ENCODE measurements at places on chromosomes 12 and 14. TPM values are rescaled to one million over a fixed set of nuclear protein-coding genes. Genes with fewer than 3 reads are reported as not detected.

DNA sequence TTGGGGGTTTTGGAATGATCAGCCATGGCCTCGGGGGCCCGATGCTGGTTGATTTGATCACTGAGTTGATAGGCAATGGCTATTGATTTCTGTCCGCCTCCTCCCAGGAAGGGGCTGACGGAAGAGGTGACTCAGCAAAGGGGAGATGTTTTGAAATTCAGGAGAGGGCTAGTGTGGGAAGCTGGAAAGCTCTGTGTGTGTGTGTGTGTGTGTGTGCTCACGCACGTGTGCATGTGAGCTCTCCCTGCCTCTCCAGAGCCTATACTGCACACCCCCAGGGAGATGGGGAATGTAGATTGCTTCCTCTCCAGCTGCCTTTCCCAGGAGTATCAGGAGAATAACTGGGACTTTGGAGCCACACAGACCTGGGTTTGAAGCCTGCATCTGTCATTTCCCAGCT, 184.9 kb upstream of the MYL2 start:
- no peak for DNase-seq

Gene EPYC
- not detected for total RNA-seq

DNA sequence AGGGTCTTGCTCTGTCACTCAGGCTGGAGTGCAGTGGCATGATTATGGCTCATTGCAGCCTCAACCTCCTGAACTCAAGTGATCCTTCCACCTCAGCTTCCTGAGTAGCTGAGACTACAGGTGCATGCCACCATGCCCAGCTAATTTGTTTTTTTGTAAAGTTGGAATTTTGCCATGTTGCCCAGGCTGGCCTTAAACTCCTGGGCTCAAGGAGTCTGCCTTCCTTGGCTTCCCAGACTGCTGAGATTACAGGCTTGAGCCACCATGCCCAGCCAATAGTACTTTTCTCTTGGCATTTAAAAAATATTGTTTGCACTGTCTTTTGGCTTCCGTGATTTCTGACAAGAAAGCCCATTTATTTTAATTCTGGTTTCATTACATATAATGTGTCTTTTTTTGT, 61.3 kb downstream of the DIP2B start:
- no peak for DNase-seq

GRCh38 chr12:124363353-124363965, 68.6 kb downstream of the RFLNA start:
- DNase-seq, result no peak

DNA sequence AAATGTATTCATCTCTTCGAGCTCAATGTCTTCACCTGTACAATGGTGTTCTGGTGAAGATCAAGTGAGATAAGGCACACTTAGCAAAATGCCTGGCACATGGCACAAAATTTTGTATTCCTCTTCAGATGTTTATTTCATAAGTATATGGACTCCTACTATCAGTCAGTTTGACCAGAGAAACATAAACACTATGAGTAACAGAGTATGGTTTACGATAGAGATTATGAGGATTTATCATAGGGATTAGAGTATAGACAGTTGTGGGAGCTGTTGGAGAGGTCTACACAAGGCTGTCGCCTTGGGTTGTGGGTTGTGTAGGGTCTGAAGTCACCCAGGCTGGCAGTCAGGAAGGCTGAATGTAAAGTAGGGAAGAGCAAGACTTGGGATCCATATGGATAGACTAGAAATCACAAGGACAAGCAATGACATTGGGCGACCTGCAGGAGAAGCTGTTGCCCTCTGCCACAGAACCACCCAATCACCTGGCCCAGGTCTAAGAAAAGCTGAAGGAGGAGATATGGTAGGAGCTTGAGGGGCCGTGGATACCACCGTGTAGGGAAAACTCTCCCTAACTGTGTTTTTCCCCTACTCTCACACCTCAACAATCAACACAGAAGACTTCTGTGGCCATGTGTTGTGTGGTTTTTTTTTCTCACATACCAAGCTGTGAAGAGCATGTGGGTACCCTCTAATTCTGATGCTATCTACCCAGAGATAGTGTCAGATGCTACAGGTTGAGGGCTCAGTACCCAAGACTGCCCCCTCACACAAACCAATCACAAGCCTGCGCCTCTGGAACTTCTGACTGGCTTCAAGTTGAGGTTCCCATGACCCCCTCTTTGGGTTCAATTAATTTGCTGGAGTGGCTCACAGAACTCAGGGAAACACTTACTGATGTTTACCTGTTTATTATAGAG, 27.2 kb upstream of the RESF1 start:
- no peak for DNase-seq

DNA sequence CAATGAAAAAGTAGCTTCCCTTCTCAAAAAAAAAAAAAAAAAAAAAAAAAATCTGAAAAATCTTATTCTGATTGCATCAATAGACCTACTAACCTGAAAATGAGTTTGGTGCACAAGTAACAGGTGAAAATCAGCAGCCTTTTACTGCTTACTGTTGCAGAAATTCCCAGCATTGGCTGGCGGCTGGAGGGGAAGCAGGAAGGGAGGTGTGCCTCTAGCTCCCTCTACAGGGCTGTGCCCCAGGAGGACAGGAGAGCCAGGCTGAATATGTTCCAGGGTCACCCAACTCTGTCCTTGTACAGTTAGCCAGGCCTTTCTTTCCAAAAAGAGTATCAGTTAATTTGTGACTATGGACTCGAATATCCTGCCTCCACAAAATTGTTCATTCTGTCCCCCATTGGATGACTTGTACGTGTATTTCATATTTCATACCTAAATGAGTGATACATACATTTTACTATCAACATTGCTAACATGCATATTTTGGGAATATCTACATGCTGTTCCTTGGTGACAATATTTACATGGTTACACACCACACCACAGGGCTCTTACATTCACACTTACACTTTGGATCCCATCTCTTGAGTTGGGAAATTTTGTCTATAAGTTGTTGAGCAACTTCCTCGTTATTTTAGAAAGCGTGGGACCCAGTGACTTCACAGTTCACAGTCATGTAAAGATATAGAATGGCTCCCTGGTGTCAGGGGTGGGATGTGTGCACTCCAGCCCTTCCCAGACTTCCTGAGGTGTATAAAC, 124.8 kb downstream of the SAMD4A start:
- peak; percentile 82 for DNase-seq

Gene ATG101
- 63.0 TPM for total RNA-seq

DNA sequence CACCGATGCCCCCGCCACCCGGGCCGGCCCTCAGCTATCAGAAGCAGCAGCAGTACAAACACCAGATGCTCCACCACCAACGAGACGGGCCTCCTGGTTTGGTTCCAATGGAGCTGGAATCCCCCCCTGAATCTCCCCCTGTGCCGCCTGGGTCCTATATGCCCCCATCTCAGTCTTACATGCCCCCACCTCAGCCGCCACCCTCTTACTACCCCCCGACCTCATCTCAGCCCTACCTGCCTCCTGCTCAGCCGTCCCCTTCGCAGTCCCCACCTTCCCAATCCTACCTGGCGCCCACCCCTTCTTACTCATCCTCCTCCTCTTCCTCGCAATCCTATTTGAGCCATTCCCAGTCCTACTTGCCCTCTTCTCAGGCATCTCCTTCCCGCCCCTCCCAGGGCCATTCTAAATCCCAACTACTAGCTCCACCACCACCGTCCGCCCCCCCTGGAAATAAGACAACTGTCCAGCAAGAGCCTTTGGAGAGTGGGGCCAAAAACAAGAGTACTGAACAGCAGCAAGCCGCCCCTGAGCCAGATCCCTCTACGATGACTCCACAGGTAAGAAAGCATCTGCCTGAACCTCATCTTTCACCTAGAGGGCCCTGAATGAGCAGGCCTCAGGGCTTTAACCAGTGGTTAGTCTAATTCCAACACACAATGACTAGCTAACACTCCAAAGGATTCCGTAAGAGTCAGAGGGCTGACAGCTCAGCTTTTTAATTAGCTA, 851 bp downstream of the YLPM1 start:
- DNase-seq, result peak; percentile 63

- DNase-seq, result no peak
Observed at GRCh38 chr12:2640281-2640680, 154.5 kb upstream of the FKBP4 start.

DNA sequence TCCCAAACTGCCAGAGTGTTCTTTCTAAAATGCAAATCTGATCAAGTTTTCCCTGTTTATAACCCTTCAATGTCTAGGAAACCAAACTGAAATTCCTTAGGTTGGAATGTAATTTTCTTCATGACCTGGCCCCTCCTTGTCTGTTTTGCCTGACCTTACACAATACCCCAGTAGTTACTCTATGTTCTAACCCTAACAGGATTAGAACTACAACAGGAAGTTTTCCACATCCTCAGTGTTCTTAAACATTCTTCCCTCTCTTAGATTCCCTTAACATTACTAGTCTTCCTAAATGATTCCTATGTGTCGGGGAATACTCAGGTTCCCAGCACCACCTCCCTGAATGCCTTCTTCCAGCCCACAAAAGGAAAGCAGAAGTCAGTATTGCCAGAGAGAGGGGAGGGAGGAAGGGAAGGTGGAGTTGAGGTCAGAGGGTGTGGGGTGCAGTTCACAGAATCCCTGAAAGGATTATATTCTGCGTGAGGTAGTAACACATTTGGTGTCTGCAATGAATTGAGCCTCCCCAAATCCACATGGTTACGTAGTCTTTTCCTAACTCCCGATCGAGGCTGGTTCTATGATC, 72.6 kb downstream of the BBS10 start:
- DNase-seq, result no peak

Gene PRB2
- not detected for total RNA-seq

- no peak for DNase-seq
Observed at GRCh38 chr14:37063467-37064240, 108.8 kb downstream of the SLC25A21 start.

Gene HHIPL1
- total RNA-seq, result 0.07 TPM

Gene ESPL1
- total RNA-seq, result 9.4 TPM

Gene SYCP3
- total RNA-seq, result not detected

GRCh38 chr12:72432037-72432604, 160.0 kb downstream of the TRHDE start:
- DNase-seq, result no peak

DNA sequence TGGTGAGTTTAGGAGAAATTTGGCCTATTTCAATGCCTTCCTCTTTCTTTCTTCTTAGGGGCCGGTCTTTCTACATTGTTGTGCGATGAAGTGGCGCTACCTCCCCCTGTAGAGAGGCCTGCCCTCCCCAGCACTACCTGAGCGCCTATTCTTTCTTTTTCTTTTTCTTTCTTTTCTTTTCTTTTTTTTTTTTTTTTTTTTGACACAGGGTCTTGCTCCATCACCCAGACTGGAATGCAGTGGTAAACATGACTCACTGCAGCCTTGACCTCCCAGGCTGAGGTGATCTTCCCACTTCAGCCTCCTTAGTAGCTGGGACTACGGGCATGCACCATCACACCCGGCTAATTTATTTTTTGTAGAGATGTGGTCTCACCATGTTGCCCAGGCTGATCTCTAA, 136.1 kb upstream of the MAX start:
- no peak for DNase-seq

Data from Karpas-422 (cell line).